ENCODE measurements at places on chromosomes 12 and 14.

- DNase-seq, result peak; percentile 55
Measured at GRCh38 chr12:56115329-56115728, 1.1 kb upstream of the RPL41 start.

GRCh38 chr12:124147575-124147974 is 147.3 kb upstream of the RFLNA start:
- peak; percentile 21 for DNase-seq

- DNase-seq, result no peak
Measured at GRCh38 chr12:3805077-3805476, 52.2 kb upstream of the CRACR2A start.

DNA sequence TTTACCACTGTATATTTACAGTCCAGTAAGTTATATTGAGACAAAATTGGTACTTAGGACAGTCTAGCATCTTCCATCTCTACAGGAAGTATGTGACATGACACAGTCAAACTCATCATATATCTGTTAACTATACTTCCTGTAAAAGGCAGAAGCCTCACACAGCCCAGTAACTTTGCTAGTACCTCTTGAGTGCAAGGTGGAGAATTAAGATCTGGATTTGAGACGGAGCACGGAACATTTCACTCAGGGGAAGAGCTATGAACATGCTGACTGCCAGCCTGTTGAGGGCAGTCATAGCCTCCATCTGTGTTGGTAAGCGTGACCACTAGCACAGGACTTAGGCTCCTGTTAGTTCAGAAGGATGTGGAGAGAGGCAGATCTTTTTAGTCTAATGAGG is 333.7 kb upstream of the OR4E1 start:
- DNase-seq, result no peak

DNA sequence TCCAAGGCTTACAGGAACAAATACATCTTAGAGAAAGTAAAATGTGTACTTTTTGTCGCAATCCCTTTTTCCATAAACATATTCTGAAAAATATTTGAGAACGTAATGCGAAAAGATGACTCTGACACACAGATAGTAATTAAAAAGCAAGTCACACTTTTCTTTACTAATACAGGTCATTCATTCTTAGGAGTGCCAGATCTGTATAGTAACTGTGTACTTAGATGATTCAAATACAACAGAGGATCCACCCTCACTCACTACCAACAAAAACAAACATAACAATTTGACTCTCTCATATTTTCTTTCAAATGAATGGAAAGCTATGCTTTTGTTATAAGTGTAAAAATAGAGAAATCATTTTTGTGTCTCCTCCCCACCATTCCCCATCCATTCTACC is 795.4 kb downstream of the SLC6A15 start:
- no peak for DNase-seq

- DNase-seq, result no peak
Measured at GRCh38 chr12:9742661-9743060, 9.8 kb upstream of the CLECL1 start.

GRCh38 chr12:59431266-59431665 is 164.6 kb upstream of the SLC16A7 start:
- no peak for DNase-seq

GRCh38 chr12:74644681-74645080 is 107.0 kb downstream of the ATXN7L3B start:
- no peak for DNase-seq

DNA sequence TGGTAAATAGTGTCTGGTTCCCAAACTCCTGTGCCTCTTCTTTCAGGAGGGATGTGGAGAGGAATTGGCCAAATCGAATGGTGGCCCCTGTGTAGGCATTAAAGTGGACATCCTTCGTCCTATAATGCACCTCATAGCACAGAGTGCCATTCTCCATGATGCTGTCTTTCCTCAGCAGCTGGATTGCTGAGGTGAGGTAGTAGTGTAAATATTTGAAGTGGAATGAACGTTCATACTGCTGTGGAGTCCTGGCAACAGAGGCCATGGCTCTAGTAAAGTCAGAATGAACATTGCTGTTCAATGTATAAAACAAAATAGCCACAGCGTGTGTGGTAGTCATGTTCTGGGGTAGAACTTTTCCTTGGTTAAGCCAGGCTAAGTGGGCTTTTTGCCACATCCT is 2.7 kb downstream of the ART4 start:
- DNase-seq, result no peak

DNA sequence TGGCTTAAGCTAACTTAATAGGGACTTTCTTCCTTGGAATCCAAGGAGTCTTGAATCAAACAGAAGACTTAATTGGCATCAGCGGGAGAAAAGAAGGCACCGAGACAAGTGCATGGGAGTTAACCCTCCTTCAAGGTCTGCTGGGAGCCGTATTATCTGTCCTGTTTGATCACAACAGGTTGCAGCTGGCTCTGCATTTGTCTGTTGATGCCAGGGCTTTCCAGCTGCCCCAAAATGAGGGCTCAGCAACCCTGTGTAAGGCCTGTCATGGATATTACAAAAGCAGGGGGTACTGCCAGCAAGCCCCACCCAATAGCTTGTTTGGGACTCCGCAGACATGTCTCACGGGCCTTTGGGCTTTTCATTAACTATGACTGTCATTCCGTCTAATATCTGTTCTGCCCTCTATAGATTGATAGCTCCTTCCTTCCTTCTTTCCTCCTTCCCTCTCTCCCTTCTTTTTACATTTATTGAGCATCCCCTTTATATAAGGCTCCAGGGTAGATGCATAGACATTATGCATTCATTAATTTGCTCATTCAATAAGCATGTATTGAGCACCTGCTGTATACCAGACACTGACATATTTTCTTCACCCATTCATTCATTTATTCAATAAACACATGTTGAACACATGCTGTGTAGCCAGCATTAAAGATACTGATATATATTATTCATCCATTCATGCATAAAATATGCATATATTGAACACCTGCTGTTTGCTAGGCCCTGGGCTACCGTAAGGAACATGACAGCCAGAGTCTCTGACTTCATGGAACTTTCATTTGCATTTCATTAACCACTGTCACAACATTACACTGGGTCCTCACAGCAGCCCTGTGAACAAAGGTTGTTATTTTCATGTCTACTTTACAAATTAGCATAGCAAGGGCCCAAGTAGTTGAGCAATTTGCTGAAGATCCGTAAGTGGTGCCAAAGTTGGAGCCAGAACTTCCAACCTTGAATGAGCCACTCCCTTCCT is 56.2 kb downstream of the SVOP start:
- peak; percentile 69 for DNase-seq

- DNase-seq, result peak; percentile 64
Measured at GRCh38 chr12:131159660-131160059, 206.0 kb downstream of the ADGRD1 start.

DNA sequence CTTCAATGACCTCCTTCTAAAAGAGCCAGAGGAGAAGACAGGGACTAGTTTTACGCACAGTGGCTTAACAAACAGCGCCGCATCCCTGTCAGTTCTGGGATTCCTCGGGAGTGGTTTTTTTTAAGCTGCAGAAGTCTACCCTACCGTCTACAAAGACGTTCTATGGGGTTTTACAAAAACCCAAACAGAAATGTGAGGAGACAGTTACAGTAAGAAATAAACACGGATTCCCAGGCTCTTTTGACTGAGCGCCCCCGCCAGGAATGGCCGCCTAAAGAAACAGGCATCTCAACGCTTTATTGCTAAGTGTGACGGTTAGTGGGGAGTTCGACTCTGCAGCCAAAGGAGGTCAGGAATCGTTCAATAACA is 484 bp downstream of the ALKBH1 start:
- DNase-seq, result peak; percentile 38

DNA sequence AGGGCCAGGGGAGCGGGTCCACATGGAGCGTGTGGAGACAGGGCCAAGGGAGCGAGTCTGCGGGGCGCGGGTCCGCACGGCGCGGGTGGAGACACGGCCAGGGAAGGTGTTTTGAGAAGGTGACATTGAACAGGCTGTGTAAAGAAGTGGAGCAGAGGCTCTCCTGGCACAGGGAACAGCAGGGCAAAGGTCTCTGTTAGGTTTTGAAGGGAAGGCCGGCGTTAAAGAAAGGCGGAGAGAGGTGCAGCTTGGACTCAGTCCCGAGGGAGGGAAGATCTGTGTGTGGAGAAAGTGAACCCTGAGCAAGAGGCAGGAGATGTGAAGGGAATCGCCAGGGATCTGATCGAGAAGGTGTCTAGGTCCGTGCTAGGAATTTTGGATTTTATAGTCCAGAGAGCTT is 1.8 kb downstream of the PXMP2 start:
- DNase-seq, result no peak

DNA sequence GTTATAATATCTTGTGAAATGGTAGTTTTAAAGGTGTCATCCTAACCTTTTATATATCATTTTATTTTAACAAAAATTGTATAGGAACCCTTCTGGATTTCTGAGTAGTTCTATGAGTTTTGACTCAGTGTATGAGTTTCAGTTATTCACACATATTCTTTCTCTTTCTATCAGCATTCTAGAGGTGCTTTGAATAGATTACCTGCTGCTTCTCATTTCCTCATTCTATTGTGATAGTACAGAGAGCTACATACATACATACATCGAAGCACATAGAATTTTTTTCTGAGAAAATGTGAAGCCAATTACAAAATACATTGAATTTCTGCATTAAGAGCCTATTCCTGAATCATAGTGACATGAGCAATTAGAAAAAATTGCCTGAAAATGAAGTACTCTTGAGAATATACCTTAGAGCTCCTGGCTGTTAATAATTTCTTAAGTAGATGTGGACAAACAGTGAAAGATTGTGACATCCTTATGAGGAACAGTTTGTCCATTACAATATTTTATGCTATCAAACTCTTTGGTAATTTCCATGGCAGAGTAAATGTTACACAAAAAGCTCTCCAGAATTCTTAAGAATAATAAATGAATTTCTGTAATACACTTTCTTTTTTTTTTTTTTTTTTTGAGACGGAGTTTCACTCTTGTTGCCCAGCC is 556.6 kb downstream of the TRHDE start:
- no peak for DNase-seq

DNA sequence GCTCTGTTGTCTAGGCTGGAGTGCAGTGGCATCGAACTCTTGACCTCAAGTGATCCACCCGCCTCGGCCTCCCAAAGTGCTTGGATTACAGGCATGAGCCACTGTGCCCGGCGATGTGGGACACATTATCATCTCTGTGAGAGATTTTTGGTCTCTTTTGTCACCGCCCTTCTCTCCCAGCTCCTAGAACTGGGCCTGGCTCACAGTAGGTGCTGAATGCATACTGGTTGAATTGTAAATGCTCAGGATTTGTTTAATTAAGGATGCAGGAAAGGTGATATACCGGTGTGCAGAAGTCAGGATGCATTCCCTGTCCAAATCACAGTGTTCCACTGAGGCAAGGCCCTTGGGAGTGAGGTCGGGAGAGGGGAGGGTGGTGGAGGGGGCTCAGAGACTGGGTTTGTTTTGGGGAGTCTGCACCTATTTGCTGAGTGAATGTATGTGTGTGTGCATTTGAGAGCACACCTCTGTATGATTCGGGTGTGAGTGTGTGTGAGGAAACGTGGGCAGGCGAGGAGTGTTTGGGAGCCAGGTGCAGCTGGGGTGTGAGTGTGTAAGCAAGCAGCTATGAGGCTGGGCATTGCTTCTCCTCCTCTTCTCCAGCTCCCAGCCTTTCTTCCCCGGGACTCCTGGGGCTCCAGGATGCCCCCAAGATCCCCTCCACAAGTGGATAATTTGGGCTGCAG is 1.0 kb upstream of the KRT18 start:
- DNase-seq, result no peak

DNA sequence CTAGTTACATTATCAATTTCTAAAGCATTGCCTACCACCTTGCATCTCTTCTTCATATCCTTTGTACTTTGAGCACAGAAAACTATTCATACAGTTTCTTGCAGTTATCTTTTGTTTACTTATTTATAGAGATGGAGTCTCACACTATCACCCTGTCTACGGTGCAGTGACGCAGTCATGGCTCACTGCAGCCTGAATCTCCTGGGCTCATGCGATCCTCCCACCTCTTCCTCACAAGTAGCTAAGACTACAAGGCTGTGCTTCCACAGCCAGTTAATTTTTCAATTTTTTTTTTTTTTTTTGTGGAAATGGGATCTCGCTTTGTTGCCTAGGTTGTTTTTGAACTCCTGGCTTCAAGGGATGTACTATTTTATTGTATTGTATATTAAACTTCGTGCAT is 158.0 kb downstream of the TTC6 start:
- DNase-seq, result no peak

GRCh38 chr14:34227834-34228649 is 234.0 kb downstream of the SPTSSA start:
- peak; percentile 78 for DNase-seq

DNA sequence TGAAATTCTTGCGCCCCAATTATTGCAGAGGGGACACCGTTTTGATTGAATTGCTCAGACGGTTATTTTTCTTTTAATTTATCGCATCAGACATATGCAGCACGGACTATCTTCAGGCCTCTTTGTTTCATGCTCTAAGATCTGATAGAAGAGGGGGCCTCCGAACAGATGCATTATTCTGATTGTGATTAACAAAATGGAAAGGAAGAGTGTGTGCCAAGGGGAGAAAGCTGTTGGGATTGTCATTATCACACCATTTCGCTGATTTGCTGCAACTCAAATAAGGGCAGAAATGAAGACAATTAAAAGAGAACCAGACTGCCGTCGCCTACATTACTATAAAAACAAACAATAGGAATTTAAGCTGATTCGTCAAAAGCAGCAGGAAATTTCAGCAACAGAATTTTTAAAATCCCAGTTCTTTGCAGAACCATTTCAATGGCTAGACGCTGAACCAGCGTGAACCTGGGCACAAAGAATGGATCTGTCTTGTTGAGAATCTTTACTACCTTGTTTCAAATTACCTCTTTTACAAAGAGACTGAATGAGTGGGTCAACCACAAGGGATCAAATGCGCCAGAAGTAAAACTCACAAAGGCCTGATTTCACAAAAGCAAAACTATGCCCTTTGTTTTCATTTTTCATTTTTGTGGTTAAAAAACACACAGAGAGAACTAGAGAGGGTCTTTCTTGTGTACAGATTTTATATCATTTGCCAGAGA is 30.6 kb downstream of the TMEM132D start:
- no peak for DNase-seq

GRCh38 chr12:53743266-53744129 is 8.3 kb downstream of the CISTR start:
- DNase-seq, result peak; percentile 88

DNA sequence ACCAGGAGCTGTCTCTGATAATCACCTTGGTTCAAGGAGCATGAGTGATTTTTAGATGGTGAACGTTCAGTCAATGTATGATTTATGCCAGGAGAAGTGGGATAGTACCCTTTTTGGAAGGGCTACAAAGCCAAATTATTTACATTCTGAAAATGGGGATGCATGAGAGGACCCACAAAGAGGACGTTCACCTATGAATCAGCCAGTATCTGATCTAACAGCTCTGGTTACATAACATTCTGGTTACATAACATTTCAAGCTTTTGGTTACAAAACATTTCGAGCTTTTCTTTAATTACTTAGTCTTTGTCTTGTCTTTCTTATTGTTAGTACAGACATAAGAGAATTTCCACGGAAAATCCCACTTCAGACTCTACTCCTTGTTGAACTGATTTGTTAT is 68.8 kb downstream of the SLCO1A2 start:
- no peak for DNase-seq

DNA sequence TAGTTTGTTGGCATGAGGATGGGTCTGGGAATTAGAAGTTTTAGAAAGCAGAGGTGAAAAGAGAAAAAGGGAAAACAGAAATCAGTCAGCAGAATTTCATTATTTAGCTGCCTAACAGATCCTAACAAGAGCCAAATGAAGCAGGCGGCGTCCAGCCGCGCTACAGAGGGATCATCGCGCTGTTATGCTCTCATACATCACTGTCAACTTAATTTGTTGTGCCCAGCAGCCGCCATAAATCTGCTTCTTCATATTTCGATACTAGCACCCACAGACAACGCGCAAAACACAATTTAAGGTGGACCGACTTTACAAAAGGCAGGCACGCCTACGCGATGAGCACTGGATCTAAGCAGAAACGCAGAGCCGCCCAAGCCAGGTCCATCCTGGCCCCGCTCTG is 66.7 kb downstream of the SETD3 start:
- peak; percentile 84 for DNase-seq
